Fibroblast of pulmonary artery (primary cell): ENCODE measurements at places on chromosomes 2 and 18.

DNA sequence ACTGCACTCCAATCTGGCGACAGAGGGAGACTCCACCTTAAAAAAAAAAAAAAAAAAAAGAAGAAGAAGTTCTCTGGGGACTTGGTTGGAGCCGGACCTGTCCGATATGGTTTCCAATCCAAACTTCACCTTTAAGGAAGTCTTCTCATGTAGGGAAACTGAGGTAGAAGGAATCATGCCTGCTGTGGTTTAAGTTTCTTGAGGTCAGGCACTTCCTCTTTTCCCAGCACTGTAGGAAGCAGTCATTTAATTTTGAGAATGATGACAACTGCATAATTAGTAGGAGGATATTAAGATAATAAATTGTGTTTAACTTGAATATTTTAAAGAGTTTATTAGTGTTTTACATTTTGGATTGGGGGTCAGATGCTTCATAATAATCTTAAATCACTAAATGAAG, 62.9 kb downstream of the KCNE4 start:
- no peak for DNase-seq

DNA sequence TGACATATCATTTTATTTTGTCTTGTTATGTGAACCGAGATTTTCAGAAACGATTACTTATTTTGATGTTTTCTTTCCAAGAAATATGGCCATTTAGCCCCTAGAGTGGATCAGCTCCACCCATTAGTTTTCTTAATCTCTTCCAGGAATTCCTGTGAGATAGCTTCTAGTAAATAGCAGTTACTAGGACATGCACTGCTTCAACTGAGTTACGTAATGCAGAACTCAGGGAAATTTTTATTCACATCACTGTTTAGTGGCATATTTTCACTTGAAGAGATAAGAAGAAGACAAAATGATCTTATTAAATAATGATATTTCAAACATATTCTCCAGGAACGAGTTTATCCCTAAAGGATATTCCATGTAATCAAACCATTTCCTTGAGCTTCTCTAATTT, 573.5 kb upstream of the CNTNAP5 start:
- peak; percentile 17 for DNase-seq

GRCh38 chr18:8603663-8604520, 5.3 kb upstream of the RAB12 start:
- DNase-seq: no peak

GRCh38 chr2:20633794-20634506, 16.9 kb downstream of the HS1BP3 start:
- no peak for DNase-seq

DNA sequence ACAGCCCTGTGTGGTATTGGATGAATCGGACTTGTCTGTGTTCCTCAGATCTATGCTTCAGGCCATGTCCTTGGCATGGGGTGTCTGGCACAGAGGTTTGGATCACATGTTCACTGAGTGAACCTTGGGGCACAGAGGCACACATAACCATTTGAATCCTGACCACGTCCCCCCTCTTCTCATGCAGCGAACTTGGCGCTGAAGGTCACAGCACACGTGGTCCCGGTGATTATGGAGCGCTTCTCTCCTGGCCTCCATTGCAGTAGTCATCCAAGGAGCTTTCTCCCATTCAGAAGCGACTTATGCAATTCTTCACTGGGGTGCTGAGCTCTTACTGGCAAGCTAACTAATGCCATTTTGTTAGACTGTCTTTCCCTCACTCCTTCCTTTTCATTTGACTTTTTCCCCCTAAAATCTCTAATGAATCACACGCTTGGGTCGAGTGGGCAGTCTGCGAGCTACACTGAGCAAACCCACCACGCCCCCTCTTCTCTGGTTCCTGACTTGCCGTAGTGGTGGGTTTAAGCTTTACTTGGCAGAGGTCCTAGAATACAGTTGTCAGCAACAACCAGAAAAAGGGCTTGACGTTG, 59.4 kb downstream of the KCNG2 start:
- peak; percentile 73 for DNase-seq

DNA sequence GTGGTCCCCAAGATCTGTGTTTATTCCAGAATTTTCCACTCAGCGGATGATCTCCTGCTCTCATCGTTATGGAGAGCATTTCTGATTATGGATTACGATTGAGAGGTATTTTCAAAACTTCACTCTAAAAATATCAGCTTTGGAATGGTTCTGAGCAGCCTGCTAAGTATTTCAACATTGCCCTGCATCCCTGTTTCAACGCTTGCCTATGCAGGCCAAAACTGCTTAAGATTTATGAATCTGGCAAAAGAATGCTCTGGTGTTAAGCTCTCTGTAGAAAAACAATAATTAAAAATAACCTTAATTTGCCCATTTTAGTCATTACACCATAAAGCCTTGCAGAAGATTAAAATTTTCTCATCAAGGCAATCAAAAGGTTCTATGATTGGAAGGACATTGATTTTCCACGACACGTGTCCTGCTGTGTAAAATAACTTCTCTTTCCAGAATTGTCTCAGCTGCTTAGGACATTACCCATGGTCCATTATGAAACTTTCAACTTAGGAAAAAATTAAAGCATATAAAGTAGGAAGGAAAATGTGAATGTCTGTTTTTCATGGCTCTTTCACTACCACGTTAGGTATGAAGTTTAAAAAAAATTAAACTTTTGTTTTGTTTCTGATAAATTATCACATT, 229.9 kb downstream of the ACKR3 start:
- DNase-seq: no peak

DNA sequence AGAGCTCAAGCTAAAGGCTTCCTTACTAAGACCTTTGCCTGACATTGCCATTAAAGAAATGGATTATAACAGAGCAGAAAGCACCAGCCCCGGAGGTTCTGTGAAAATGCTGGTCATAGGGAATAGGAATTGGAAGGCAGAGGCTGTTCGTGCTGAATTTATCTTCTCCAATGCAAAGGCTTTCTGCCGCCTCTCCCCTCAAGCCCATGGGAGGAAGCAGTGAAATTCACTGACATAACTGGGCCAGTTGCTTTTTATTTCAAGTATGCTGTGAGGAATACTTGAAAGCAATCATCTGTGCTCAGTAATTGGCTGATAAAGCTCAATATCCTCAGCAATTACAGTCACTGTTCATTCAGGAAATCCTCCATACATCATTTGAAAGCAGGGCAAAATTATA, 85.4 kb upstream of the LINC00305 start:
- no peak for DNase-seq

DNA sequence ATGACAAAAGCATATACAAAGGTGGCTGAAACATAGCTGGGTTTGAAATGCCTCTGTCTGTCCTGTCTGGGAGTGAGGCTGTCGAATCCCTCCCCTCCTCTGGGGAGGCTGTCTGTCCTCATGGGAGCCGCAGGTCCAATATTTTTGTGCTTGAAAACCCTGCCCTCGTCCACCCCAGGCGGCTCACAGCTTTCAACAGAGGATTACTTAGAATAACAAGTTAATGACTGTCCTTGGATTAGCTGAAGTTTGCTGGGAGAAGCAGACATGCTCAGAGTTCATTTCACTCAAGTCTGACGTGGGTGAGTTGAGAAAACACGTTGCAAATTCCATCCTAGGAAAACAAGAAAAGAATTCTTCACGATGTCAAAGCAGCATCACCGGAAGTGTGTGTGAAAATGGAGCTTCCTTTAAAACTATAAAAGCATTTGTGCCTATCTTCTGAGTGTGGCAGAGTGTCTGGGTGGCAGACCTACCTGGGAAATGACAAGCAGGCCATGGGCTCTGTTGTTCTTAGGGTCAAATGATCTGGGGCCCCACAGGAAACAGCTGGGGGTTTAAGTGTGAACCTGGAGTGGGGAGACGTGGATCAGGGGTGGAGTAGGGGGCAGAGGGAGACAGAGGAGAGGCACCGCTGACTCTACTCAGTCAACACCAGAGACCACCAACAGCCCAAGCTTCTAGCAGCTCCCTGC, 77.1 kb downstream of the DDX1 start:
- peak; percentile 68 for DNase-seq

DNA sequence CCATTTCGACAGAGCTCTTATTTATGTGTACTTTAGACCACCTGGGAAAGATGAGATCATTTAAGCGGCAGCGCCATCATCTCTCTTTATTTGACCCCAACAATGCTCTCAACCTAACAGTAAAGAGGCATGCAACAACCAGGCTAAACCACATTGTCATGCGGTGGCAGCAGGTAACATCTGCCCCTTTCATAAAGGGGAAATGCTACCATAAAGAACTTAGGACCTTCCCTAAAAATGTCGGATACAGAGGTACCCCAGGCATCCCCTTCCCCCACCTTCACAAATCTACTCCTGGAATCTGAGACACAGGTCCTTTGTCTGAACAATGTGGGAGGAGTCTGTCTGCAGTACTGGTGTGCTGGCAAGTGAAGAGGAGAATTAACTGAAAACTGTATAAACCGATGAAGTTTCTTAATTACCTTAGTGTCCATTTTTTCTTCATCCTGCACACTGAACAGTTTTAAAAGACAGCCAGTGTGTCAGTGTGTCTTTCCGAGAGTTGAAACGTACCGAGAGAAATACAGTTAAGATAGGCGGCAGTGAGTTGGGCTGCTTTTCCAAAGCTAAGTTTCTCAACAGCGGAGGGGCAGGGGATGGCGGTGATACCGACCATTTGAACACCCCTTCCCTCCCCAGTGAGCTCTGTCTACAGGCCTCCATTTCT, 1.9 kb downstream of the MEX3C start:
- DNase-seq: peak; percentile 43

DNA sequence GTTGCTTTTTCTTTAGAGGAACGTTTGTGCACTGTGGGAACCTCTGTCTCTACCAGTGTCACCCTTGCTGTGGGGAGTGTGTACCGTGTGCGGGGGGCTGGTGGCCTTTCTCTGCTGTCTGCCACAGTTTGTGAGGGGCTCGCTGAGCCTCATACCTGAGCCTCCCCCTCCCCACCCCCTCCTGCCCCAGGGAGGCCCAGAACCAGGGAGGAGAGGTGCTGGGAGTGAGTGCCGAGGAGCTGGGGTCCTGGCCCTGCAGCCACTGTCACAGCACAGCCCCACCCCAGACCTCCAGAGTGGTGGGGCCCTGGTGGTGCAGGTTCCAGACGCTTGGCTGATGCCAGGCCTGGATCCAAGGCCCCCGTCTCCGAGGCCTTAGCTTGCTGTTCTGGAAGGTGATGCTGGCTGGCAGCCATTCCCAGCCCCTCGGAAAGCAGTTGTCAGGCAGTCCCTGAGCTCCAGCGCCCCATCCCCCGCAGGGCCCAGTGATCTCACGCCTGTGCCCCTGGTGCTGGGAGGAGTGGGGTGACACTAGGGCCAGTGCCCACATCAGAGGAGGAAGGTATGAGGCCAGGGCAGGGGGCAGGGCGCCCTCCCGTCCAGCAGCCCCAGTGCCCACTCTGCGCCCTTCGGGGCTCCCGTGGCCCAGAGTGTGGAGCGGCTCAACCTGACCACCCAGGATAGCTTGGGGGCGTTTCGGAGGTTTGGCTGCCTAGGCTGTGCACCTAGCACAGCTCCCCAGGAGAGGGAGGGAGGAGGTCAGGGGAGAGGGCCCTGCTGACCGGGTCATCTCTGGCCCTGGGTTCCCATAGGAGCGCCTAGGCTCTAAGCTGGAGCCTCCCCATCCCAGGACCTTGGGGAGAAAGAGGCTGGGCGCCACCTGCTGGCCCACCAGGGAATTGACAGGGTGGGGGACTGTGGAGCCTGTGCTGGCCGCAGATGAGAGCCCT, 53.0 kb upstream of the ALPP start:
- DNase-seq: peak; percentile 56

- no peak for DNase-seq
These were observed 77.3 kb downstream of the FIGN start for GRCh38 chr2:163658556-163658955.

DNA sequence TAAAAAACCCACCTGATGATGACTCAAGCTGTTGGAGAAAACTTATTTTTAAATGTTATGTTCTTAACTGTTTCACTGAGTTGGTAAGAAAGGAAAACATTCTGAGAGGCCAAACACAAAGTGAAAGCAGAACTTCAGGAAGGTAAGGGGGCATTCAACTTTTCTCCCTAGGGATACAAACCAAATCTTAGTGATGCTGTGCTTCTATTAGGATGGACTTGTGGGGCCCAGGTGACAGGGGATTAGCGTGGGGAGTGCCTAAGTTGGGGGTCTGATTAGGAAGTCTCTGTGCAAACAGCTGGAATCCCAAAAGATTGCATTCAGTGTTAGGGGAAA, 18.5 kb downstream of the PDCL3 start:
- DNase-seq: no peak

GRCh38 chr2:8433390-8433789, 248.5 kb upstream of the ID2 start:
- no peak for DNase-seq

DNA sequence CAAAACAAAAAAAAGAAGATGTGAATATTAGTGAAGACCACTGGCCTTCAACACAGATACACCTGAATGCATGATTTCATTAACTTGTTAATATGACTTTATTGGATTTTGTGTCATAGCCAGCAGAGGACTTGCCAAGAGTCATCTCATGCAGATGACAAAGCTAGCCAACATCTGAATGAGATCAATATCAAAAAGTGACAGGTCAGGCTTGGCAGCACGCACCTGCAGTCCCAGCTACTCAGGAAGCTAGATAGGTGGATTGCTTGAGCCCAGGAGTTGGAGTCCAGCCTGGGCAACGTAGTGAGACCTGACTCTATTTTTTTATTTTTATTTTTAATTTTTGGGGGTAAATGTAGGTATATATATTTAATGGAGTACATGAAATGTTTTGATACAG, 54.5 kb upstream of the TGIF1 start:
- no peak for DNase-seq

DNA sequence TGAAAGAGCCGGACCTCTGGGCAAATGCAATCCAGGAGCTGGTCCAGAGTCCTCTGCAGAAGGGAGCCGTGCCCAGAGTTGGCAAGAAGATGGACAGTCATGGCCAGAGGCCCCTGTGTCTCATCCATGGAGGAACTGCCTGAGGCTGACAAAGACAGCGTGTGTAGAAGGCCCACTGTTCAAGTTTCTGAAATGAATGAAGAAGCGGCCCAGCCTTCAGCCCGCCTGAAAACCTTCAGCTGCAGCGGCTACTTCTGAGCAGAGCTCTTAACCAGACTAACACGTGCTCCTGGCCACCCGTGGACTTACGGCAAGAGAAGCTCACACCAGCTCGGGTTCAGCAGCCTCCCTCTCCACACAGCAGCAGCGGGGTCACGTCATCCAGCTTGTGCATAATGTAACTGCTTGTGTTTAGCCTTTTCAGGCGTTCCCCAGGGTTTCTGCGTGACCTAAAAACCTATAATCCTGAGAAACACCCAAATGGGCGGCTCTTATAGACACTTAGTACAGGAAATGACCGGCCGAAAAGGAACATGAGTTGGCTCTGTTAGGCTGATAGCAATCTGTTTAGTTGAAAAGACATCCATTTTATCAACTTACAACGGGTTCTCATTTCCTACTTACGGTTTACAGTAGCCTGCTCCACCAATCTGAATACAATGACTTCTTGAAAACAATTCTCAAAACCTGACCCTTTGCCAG, at the start of gene FAM124B:
TSS of gene FAM124B (minus strand) at position 467 of the 702 bp plus-strand sequence. CDS start at position 128, 339 bp downstream.
- DNase-seq: peak; percentile 90

GRCh38 chr2:138237667-138238384, 263.7 kb upstream of the SPOPL start:
- peak; percentile 16 for DNase-seq
